ENCODE measurements at places on chromosomes 13 and 19. TPM values are rescaled to one million over a fixed set of nuclear protein-coding genes. Genes with fewer than 3 reads are reported as not detected.

- DNase-seq = no peak
These were observed 18.8 kb downstream of the GAS6 start for GRCh38 chr13:113845055-113845454.

GRCh38 chr13:111046590-111047141 lies 68.4 kb upstream of the ARHGEF7 start:
- DNase-seq = no peak

Gene CELF5
- total RNA-seq = not detected

Gene LIM2
- total RNA-seq = not detected

Gene CATSPERD
- not detected for total RNA-seq

GRCh38 chr19:18588611-18589379 lies at the start of gene REX1BD:
Gene REX1BD (plus strand): TSS chr19:18588798. CDS start chr19:18588802, 4 bp downstream.
- peak; percentile 91 for DNase-seq

Gene C5AR2
- total RNA-seq = 2.4 TPM

GRCh38 chr13:44972956-44973581 lies 16.2 kb downstream of the NUFIP1 start:
- DNase-seq = no peak

GRCh38 chr13:21297447-21297846 lies 121.0 kb downstream of the MRPL57 start:
- DNase-seq = no peak

Gene ELF1
- 40.1 TPM for total RNA-seq

- DNase-seq = peak; percentile 85
These were observed 3.3 kb downstream of the ATP5F1D start for GRCh38 chr19:1244693-1245451.

DNA sequence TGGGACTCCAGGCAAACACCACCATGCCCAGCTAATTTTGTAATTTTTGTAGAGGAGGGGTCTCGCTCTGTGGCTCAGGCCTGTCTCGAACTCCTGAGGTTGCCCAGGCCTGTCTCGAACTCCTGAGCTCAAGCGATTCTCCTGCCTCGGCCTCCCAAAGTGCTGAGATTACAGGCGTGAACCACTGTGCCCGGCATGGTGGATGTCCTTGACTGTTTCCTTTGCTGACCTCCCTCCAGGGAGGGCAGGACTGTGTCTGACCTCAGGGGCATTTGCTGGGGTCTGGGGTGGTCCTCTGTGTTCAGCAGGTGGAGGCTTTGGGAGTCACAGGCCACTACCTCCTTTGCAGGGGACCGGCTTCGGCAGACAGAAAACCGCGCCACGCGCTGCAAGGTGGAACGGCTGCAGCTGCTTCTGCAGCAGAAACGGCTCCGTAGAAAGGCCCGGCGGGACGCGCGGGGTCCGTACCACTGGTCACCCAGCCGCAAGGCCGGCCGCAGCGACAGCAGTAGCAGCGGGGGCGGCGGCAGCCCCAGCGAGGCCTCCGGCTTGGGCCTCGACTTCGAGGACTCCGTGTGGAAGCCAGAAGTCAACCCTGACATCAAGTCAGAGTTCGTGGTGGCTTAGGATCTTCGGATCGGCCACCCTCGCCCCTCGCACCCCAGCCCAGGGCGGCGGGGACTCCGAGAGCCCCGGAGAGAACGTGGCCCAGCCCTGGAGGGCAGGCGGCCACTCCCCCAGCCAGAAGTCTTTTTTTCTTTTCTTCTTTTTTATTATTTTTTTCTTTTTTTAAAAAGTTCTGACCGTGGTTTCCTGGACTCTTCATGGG lies 8.5 kb downstream of the MIDN start:
- no peak for DNase-seq

DNA sequence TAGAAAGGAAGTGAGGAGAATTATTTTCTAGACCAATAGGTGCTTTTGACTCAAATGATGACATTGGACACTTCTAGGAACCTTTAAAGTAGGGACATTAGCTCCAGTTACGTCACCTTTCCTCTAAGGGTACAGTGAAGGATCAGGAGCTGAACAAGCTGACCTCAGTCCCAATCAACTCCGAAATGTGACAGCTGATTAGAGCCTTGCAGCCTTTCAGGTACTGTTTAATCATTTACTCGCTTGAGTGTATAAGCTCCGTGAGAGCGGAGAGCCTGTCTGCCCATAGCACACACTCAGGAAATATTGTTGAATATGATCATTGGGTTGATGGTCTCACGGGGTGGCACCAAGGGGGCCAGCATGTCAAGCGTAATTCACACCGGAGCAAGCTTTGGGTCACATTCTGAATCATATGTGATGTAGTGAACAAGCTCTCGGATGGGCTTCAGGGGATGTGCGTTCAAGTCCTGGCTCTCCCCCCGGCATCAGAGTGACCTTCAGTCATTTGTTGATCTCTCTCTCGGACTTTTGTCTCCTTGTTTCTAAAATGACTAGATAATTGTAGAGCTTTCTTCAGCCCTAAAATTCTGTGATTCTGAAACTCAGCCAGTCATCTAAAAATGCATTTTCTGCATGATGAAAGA lies 141.9 kb downstream of the ZIC5 start:
- DNase-seq = no peak

GRCh38 chr19:51341976-51342580 lies at the start of gene VSIG10L:
Gene VSIG10L (minus strand): TSS chr19:51342139. CDS start chr19:51342124, 15 bp downstream.
- DNase-seq = peak; percentile 18
